ENCODE measurements at places on chromosomes 7 and 10.

DNA sequence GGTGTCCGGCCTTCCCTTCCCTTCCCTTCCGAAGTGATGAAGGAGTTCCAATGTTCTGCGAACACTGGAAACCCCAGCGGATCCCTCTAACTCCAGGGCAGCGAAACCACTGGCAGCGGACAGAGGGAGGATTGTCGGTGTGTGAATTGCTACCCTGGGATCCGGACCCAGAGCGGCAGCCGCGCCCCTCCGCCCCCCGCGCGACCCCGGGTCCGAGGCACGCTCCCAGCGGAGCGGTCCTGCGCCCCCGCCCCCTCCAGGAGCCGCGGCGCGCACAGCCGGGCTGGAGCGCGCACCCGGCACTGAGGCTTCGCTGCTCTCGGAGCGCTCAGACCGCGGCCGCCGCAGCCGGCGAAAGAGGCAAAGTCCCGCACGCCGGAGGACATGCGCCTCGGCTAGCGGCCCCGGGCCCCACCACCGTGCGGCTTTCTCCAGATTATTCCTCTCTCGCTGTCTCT, at the start of gene PTPRZ1:
TSS of gene PTPRZ1 (plus strand) at position 331 of the 458 bp plus-strand sequence. CDS start 339 bp downstream, outside the sequence.
- no peak for DNase-seq

GRCh38 chr7:103447073-103447960, 1.3 kb upstream of the SLC26A5 start:
- peak; percentile 61 for DNase-seq

DNA sequence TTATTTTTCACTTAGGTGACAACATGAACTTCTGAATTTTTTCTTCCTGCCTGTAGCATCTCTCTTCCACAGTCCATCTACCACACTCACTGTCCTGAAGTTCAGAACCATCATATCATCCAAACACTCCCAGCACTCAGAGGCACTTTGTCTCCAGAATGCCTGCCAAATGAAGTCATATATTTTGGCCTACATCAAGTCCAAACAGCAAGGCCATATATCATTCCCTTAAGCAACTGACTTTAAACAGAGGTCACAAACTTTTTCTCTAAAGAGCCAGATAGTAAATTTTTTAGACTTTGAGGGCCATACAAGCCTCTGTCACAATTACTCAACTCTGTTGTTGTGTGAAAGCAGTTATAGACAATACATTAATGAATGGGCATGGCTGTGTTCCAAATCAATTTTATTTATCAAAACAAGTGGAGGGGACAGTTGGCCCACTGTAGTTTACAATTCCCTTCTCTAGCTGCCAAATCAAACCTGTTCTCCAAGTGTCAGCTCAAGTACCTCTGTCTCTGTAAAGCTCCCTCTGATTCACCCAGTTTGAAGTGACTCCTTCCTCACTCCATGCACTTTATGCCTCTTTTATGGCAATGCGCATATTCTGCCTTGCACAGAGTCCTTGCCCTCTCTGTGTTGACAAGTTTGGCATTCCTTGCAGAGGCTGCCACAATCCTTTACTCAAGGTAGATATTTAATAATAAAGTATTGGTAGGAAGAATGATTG, 305.7 kb downstream of the FZD1 start:
- DNase-seq, result no peak

DNA sequence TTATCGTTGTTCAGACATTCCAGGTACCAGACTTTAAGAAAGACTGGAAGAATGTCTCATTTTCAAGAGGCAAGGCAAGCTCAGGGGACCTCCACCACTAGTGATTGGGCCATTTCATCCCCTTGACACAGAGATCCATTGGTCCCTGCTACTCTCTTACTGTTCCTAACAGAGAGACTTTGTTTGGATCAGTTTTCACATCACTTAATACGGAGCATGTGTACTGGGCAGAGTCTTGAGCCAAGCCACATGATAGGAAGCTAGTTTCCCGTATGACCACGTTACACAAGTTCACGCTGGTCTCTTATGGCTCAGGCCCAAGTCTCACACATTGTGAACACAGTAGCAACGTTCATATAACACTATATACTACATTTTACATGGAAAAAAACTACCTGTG, 269.9 kb downstream of the BAMBI start:
- DNase-seq, result no peak

DNA sequence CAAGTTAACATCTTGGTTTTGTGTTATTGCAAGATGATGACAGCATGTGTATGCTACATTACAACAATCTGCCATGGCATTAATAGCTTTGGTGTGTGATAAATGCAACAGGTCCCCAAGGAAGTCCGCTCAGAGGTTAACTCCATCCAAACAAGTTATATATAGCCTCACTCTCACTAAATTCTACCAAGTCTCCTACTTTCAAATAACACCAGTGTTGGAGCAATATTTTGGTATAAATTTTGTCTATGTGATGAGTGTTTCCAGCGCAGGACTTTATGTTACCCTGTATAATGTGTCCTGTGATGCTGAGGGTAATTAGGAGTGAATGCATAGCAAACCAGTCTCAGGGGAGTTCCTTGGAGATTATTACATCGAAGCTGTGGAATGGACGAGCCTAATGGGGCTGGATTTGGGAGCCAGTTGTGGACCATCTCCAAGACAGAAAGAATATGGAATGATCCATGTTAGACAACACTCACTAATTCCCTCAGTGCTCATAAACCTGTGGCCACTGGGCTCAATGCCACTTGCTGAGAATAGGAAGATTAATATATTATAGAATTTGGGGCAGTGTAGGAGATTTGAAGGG, 127.6 kb upstream of the CXCL12 start:
- no peak for DNase-seq

DNA sequence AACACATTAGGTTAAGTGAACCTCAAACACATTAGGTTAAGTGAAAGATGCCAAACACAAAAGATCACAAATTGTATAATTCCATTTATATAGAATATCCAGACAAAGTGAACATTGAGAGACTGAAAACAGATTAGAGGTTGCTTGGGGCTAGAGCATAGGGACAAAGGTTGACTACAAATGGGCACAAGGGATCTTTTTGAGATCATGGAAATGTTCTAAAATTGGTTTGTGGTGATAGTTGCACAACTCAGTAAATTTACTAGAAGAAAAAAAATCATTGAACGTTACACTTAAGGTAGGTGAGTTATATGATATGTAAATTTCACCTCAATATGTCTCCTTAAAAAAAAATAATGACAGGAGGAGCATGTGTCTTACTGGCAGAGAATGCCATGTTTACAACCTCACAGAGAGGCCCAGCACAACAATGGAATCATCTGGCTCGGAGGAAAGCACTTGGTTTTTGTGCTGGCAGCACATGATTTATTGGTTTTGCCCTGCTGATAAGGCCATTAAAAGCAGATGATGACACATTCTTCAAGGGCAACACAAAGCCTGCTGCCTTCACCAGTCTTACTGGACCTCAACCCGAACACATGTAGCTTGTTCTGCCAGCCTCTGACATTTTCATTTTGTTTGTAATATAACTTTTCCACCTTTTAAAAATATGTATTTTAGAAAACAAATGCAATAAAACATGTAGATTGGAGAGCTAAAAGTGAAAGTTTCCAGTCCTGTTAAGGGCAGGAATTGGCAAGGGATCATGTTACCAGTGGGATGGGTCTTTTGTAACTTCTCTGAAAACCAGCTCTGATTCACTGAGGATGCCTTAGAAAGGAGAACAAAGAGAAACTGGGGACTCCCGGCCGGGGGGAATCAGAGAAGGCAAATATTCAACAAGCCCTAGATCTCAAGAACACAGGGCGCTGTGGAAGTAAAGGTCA, 11.9 kb upstream of the LMOD2 start:
- DNase-seq, result no peak

DNA sequence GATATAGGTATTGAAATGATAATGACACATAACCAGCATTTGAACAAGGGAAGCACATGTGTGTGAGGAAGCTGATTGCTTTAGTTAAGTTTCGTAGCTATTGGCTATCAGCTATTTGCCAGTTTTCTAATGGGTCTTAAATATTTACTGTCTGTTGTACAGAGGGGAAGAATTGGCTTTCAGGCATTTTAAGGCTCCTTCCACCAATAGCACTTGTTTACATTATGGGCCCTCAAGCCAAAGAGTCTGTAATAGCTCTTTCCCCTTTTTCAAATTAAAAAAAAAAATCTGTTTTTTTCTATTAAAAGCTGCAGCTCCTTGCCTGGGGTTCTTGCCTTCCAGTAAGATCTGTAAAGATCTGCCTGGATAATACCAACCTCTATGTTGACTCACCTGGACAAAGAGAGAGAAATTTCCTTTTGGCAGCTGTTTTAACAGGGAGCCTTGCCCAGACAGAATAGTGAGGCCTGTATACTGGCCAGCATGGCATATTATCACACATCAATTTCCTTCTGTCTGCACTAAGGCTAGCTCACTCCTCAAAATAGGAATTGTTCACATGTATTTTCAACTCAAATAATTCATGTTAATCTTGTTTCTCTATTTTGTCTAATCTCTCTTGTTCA, 104.7 kb upstream of the LRGUK start:
- DNase-seq, result no peak

GRCh38 chr10:128007971-128008370, 101.1 kb downstream of the PTPRE start:
- DNase-seq, result no peak

DNA sequence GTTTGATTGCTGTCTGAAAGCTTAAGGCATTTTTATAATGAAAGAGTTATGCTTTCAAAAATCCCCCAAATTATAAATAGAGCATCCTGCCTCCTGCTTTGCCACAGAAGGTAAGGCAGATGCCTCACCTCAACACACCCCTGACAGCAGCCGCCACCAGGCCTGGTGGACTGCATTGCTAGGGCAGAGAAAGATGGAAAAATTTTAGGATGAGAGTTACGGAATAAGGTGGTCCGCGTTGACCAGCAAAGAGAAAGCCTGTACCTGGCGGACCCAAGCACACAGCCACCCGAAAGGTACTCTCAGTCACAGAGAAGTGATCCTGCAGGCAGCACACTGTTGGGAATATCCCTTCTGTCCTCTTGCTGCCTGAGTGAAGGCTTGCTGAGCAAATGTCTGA, 360.4 kb upstream of the SHH start:
- no peak for DNase-seq

DNA sequence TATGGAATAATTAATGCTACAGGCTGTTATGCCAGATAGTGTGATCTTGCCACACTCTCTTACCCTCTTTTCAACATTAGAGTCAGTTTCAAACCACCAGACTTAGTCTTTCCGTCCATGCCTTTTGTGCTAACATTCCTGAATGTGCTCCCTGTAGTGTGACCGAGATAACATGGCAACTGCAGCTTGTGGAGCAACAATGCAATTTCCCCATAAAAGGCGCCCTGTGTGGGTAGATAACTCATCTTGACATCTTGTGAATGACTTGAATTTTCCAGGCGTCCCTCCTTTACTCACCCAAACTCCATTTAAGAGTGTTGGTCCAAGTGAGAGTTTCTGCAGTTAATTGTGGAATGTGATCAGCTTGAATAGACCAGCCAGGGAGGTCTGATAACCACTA, 99.6 kb downstream of the DNAH11 start:
- no peak for DNase-seq

- DNase-seq, result peak; percentile 20
Observed at GRCh38 chr10:75395066-75395931, 6.3 kb downstream of the ZNF503 start.

- DNase-seq, result peak; percentile 37
Observed at GRCh38 chr10:69242852-69243212, 22.7 kb downstream of the HKDC1 start.

- peak; percentile 6 for DNase-seq
Observed at GRCh38 chr10:79390551-79391229, 43.4 kb downstream of the PPIF start.

DNA sequence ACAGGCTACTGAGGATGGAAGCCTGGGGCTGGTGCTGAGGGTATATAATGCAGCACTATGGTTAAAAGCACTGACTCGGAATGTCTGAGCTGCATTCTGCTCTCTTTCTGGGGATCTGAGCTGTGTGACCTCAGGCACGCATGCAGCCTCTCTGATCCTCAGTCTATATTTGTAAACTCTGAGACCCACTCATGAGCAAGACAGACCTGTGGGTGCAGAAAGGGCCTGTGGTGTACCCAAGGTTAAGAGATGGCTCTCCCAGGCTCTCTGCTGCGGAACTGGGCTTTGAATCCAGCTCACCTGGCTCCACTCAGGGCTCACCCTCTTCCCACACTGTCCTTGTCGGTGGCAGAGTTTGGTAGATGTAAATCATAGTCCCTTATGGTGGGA, 89.9 kb downstream of the CHST15 start:
- DNase-seq, result no peak

DNA sequence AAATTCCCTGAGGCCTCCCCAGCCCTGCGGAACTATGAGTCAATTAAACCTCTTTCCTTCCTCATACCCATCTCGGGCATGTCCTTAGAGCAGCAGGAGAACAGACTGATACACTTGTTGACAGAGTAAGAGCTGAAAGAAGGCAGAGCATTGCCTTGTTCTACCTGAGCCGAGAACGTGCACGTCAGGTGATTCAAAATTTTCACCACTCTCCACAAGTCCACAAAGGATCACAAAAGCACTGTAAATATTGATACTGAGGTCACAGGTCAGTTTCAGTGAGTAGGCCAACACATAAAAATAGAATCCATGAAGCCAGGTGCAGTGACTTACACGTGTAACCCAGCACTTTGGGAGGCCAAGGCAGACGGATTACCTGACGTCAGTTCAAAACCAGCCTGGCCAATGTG, 27.8 kb downstream of the DCLRE1C start:
- DNase-seq, result no peak

GRCh38 chr10:43957267-43958070, 308.8 kb upstream of the ZNF32 start:
- no peak for DNase-seq

- no peak for DNase-seq
Observed at GRCh38 chr7:28784171-28784902, 173.8 kb downstream of the TRIL start.

GRCh38 chr10:58512491-58513187, at the start of gene BICC1:
Gene BICC1 (plus strand): TSS chr10:58512872. CDS start chr10:58513144, 272 bp downstream.
- no peak for DNase-seq

DNA sequence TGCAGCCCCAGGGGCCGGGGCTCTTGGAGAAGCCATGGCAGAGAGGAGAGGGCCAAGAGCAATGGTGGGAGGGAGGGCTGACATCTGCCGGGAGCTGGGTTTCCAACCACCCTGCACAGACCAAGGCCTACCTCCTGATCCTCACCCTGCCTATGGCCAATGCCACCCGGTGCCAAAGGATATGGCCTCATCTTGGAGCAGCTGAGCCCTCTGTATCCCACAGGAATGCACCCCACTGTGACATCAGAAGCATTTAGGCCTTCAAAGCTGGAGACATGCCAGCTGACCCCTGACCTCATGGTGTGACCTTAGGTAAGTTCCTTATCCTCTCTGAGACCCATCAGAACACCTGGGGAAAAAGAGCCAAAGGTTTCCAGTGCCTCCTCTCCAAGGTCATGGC, 113.6 kb upstream of the ZMIZ1 start:
- no peak for DNase-seq

- DNase-seq, result no peak
Observed at GRCh38 chr7:127486654-127487053, 94.1 kb upstream of the ZNF800 start.

- no peak for DNase-seq
Observed at GRCh38 chr7:25348104-25348503, 119.8 kb upstream of the NPVF start.

GRCh38 chr7:24921362-24921679, 58.7 kb downstream of the OSBPL3 start:
- no peak for DNase-seq

- DNase-seq, result peak; percentile 82
Observed at GRCh38 chr7:142496545-142496991, 238.7 kb upstream of the PRSS58 start.

- DNase-seq, result no peak
Observed at GRCh38 chr7:139111147-139111546, 1.6 kb upstream of the ZC3HAV1 start.
